Activated gamma-delta T cell treated with Interleukin-2 at 50 U/mL for 16 hours (primary cell): ENCODE measurements at places on chromosomes 12 and 14.

DNA sequence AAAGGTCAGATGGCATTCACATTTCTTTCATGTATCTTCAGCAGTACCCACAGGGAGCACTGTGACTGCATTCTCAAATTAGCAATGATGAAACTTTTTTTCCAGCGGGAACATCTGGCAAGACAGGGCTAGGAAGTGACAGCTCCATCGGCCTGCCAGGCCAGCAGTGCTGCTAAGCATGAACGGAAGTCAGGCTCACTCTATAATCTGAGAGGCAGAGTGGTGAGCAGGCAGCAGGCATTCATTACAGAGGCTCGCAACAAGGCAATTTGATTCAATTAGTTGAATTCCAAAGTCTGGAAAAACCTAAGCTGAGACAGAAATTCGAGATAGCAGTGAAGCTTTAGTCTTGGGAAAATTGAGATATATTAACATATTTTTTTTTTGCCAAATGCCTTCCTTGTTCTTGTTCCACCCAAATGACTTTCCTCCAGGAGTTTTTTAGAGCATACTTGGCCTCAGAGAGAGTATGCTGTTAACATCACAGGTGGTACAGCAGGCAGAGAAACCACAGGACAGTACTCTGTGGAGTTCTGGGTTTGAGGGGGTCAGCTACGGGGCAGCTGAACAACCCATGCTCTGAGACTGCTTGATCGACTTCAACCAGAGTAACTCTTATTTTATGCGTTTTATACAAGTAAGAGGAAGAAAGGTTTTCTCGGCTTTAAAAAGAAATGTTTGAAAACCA lies 414.9 kb downstream of the APAF1 start:
- DNase-seq: no peak

DNA sequence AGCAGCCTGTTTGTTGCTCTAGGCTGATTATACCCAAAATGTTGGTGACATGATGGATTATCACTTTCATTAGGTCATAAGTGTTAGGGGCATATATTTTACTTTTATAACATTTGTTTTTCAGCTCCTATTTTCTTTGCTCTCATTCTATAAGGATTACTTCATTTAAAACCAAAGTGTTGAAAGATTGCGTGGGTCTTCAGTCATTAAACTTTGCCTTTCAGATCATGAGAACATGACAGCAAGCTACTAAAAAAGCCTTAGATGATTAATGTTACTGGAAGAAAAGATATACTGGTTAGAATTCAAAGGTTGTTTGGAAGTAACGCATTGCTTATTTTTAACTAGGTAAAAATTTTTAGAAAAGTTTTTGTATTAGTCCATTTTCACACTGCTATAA lies 156.8 kb downstream of the ERC1 start:
- no peak for DNase-seq

- no peak for DNase-seq
Measured at GRCh38 chr12:119694111-119694510, 26.2 kb downstream of the PRKAB1 start.

- no peak for DNase-seq
Measured at GRCh38 chr12:116453631-116454030, 105.5 kb upstream of the MAP1LC3B2 start.

DNA sequence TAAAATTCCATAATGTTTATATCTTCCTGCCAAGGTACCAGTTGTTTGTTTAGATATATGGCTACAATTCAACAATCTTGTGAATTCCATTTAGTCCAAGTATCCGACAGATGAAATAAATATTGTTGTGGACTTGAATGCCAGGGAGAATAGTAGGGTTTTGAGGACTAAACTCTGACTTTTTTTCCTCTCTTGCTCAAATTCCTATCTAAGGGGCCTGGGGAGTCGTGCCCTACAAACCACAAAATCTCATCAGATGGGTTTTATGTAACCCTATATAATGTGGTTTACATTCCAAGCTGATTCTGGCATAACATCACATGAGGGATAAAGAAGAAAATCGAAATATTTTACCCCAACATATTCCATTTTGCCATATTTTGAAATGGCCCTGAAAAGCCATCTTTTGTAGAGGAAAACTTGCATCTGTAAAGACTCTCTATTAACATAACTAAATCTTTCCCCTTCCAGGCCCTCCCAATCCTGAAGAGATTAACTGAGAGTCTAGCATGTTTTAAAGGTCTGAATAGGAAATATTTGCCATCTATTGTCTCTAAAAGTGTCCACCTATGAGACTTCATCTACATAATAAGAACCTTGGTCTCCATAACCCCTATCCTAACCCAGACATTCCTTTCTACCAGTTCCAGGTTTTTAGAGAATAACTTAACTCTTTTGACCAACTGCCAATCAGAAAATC lies 184.7 kb upstream of the KITLG start:
- no peak for DNase-seq

DNA sequence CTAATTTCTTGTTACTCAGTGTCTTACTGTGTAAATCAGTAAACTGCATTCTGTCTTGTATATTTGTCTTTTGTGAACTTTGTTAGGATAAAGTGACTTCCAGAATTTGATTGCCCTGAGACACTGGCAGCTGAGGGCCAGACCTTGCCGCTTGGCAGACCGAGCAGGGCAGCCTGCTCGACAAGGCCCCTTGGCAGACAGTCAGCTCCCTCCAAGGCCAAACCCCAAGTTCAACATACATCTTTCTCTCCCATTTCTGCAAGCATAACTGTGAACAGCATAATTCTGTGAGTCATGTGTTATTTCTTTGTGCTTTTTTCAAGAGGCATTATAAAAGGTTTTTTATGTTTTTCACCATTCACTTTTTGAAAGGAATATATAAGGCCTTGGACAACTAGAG lies 39.2 kb upstream of the BMAL2 start:
- no peak for DNase-seq

DNA sequence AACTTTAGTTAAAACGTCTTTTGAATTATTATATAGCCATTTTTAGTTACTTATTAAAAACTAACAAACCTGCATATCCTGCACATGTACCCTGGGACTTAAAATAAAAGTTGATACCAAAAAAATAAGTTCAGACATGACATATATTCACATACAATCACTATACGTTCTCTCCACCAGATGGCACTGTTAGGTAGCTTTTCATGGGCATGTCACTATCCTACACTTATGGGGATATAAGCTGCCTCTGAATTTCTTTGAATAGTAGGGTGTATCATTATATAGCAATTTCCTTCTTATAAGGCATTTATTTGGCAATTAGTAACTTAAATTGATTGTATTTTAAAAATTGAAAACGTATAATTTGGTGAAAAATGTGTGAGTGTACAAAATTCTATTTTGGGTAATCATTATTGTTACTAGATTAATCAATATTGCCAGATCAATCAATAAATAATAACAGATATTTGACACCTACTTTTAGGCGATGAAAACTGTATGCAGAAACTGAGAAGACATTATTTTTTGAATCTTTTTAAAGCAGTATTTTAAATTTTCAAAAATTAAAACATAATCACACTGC lies 31.8 kb upstream of the OR10A7 start:
- DNase-seq: peak; percentile 26

DNA sequence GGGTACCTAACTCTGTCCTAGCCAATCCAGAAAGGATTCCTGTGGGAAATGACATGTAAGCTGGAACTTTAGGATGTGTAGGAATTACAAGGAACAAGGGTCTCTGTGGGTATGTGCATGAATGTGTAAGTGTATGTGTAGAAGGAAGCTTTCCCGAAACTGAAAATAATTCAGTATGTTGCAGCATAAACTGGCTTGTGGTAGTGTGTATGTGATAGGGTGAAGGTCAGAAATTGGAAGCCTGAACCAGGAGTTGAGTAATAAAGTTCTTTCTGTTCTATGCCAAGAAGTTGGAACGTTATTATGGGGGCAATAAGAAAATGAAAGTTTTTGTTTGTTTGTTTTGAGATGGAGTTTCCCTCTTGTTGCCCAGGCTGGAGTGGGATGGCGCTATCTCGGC lies 323.1 kb upstream of the KITLG start:
- no peak for DNase-seq

- DNase-seq: peak; percentile 39
Measured at GRCh38 chr14:63524537-63525155, 18.5 kb downstream of the PPP2R5E start.

DNA sequence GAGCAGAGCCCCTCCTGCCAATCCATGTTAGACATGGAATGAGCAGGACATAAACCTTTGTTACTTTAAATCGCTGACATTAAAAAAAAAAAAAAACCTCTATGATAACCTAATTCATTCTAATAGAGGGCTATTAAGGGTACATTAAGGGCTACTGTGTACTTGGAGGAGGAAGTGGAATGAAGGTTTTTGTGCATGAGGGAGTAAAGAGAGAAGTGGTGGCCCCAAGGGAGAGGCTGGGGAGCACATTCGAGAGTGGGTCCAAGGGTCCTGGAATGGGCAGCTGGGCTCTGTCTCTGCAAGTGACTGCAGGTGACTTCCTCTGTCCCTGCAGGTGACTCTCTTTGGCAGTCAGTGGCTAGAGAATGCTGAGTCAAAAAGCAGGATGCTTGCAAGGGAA lies 32.1 kb upstream of the PTGDR start:
- no peak for DNase-seq

GRCh38 chr12:39867631-39868327 lies 238.1 kb downstream of the SLC2A13 start:
- DNase-seq: no peak
